ENCODE measurements at places on chromosomes 4 and X.

- no peak for DNase-seq
These were observed 239.9 kb upstream of the TEX13A start for GRCh38 chrX:105460376-105460775.

- DNase-seq = no peak
These were observed 174.4 kb upstream of the SPIN4 start for GRCh38 chrX:63525491-63525890.

DNA sequence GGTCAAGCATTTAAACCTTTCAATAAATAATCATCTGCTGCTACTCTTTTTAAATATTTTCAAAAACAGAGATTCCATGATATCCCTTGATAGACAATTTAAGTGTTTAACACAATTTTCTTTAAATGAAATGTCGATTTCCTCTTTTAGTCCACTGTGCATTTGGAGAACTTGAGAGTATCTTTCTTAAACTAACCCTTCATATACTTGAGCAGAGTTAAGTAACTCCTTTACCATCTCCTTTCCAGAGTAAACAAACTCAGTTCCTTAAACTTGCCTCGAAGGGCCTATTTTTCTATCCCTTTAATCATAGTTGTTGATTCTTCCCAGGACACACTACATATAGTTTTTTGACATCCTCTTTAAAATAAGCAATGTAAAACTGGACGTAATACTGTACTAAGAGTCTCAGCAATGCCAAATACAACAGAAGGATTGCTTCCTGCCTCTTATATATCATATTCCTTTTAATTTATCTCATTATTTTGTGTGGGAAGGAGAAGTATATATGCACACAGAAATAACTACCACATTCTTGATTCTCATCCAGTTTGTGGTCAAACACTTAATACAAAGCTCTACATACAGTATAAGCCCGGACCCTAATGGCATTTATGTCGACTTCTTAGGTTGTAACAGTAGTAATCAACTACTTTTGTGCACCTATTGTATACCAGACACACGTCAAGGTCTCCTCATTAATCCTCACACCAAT is 22.8 kb downstream of the RAB28 start:
- DNase-seq = no peak

DNA sequence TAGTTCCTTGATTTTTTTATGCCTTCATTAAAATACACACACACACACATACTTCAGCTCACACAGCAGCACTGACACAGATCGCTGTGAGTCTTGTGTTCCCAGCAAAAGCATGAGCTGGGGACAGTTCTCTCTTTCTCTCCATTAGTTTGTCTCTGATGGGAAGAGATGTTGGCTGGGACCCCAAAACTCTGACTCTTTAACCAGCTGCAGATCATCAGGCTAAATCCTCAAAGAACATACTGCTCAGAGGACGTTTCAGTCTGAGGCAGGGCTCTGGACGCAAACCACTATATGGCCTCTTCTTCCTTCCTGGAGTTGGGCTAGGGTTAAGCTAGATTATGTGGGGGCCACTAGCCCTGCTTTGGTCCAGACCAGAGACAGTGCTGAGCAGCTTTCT is 109.6 kb downstream of the NHSL2 start:
- DNase-seq = no peak

- DNase-seq = no peak
These were observed 20.3 kb downstream of the TBC1D14 start for GRCh38 chr4:6929812-6930464.

- DNase-seq = no peak
These were observed 339.1 kb downstream of the PAPSS1 start for GRCh38 chr4:107380836-107381438.

GRCh38 chr4:187942968-187943367 is 52.6 kb upstream of the ZFP42 start:
- no peak for DNase-seq

DNA sequence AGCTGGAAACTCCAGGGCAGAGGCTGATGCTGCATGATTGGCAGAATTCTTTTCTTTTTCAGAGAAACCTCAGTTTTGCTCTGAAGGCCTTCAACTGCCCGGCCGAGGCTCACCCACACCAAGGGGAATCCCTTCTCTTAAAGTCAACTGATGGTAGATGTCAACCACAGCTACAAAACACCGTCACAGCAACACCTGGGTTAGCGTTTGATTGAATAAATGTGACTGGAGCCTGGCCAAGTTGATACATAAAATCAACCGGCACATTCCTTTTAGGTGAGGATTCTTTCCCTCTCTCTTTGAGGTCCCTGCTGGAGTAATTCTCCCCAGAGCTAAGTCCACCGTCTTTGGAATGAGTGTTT is 15.2 kb upstream of the KIAA0232 start:
- no peak for DNase-seq

- DNase-seq = no peak
These were observed 133.2 kb downstream of the ENOX2 start for GRCh38 chrX:130769835-130770234.

GRCh38 chr4:141331534-141332358 is 111.1 kb downstream of the ZNF330 start:
- no peak for DNase-seq

- DNase-seq = no peak
These were observed 52.2 kb downstream of the SPARCL1 start for GRCh38 chr4:87476934-87477333.

- DNase-seq = no peak
These were observed 340.9 kb downstream of the ARHGAP10 start for GRCh38 chr4:148072789-148073188.

DNA sequence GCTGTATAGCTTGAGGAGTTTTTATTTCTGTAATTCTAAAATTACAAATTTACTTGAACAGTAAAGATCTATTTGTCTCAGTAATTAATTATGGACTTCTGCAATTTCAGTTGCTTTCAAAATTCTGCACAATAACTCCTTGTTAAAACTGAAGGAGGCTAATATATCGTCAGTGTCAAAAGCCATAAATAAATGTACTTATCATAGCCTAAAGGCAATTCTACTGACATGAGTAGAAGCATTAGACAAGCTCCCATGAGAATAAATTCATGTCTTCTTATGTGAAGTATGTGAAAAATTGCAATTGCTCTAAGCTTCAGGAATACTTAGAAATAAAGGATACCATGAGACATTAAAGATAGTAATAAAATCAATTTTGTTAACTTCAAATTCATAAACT is 381.2 kb upstream of the PCDH10 start:
- DNase-seq = no peak

- no peak for DNase-seq
These were observed 42.3 kb upstream of the PPARGC1A start for GRCh38 chr4:23932186-23932585.

GRCh38 chrX:20418379-20419150 is 151.9 kb upstream of the RPS6KA3 start:
- DNase-seq = no peak

DNA sequence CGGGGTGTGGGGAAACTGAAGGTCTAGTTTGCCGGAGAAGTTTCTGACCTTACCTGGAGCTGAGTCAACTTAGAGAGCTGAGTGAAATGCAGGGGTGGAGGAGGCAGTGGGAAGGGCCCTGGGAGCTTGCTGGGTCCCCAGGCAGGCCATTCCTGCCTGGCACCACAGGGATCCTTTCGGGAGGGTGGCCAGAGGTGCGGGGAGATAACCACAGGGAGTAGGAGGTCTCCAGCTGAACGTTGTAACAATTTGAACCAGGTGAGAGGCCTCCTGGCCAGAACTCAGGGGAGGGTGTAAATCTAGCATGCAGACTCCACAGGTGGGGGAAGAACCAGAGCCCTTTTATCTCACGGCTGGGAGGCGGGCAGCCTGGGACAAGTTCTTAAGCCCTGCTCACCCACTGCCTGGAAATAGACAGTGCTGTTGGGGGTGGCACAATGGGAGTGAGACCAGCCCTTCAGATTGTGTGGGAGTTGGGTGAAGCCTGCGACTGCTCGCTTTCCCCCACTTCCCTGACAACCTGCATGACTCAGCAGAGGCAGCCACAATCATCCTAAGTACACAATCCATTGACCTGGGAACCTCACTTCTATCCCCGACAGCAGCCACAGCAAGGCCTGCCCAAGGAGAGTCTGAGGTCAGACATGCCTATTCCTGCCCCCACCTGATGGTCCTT is 247.4 kb downstream of the ADGRA3 start:
- no peak for DNase-seq

DNA sequence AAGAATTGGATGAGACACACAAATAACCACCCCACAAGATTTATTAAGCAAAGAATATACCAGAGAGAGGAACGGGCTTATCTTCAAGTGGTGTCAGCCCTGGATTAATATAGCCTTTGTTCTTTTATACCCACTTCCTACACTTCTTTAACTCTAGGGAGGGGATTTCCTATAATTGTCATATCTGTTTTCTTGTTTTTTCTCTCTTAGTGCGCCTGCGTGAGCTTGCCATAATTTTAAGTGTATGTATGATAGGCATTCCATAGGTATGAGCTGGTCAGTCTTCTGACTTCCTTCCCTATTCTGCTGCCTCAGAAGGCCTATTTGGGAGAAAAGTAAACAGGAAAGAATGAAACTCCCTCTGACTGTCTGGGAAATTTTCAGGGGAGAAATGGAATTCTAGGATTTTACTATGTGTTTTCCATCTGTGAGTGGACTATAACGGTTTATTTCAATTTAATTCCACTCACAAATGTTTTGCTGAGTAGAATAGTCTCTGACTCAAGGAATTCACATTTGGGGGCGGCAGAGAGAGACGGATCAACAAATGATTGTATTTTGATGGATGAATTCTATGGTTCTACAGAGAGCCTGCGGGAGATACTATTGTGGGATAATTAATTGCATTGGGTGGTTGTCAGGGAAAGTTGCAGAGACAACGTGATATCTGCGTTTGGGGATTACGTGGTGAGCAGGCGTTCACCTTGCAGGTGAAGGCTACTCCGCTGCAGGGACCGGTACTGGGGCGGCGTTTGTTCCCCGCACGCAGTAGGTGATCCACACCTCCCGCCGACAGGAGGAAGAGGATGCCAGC is 626 bp upstream of the CEP135 start:
- no peak for DNase-seq

GRCh38 chr4:91111556-91111955 is 984.4 kb downstream of the CCSER1 start:
- DNase-seq = no peak

GRCh38 chrX:27186671-27187070 is 276.5 kb downstream of the PPP4R3C start:
- peak; percentile 2 for DNase-seq

GRCh38 chrX:69396916-69397315 is 107.2 kb upstream of the NALF2 start:
- DNase-seq = no peak

GRCh38 chrX:53084043-53084570 is 1.9 kb downstream of the TSPYL2 start:
- no peak for DNase-seq

GRCh38 chrX:56995271-56995994 is at the start of gene SPIN3:
Gene SPIN3 (minus strand): TSS chrX:56995541. CDS start chrX:56994947, 594 bp downstream.
- peak; percentile 93 for DNase-seq

- DNase-seq = no peak
These were observed 141.5 kb downstream of the GLRA2 start for GRCh38 chrX:14670819-14671218.

GRCh38 chr4:158624889-158625478 is 46.7 kb downstream of the C4orf46 start:
- DNase-seq = no peak

DNA sequence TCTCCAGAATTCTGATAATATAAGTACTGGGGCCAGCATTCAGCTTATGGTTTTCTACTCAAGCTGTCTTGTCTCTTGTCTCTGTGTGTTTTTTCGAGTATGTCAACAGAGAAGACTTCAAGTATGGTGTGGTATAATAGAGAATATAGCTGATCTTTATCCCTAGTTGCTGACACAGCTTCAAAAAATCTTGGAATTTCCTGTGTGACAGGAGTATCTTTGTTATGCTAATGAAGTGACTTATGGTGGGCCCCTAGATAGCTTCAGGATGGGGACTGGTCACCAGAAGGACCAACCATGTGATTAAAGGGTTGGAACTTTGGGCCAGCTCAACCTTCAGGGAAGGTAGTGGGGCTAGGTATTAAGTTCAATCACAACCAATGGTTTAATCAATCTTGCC is 2.9 kb downstream of the GPRASP3 start:
- DNase-seq = no peak

DNA sequence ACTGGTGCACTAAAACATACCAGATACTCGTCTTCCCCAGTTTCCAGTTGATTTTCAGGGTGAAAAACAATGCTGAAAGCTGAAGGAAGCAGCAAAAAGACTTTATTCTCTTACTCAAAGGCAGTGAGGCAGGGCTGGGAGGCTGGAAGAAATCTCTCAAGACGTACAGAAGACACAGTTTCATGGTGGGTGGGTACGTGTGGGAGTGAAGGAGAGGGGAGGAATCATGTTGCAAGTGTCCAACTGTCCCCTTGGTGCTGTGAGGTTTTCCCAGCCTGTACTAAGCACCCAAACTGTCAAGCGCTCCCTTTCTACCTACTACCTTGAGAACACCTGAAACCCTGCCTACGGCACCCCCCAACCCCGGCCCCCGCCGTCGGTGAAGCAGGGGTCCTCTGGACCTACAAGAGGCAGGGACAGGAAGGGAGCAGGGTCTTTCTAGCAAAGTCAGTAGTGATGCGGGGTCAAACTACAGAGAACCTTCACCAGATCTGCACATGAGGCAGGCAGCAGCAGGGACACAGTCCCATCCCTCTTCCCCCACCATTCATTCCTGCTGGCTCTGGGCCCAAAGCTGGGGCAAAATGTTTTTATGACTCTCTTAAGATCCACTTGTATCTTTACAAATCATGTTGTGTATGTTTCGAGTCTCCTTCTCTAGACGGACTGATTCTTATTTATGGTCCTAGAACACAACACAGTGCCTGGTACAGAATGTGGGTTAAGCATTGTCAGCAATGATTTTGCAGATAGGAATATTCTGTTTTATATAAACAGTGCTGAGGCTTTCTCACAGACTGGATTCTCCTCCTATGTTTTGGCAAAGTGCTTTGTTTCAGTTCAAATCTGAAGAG is 2.4 kb upstream of the SETD7 start:
- peak; percentile 2 for DNase-seq

GRCh38 chr4:181536811-181537434 is 706.3 kb upstream of the TENM3 start:
- peak; percentile 63 for DNase-seq

GRCh38 chrX:63426519-63426918 is 75.4 kb upstream of the SPIN4 start:
- DNase-seq = no peak

- DNase-seq = no peak
These were observed 2.7 kb downstream of the ELOVL6 start for GRCh38 chr4:110195561-110196205.

- DNase-seq = no peak
These were observed 12.7 kb downstream of the RASSF6 start for GRCh38 chr4:73607375-73608033.

GRCh38 chr4:98642991-98643426 is 15.4 kb downstream of the TSPAN5 start:
- no peak for DNase-seq

DNA sequence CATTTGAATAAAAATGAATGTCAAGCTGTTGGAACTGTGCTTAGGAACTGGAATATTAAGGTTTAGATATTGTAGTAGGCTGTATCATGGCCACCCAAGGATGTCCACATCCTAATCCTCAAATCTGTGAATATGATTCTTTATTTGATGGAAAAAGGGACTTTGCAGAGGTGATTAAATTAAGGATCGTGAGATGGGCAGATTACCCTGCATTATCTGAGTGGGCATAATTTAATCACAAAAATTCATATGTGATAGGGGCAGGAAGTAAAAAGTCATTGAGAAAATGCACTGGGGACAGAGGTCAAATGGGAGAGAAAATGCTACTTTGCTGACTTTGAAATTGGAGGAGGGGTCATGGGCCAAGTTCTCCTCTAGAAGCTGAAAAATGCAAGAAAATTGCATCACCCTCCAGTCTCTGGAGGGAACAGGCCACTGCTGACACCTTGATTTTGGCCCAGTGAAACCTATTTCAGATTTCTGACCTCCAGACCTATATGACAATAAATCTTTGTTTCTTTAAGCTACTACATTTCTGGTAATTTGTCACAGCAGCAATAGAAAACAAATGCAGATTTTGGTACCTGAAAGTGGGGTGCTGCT is 521.4 kb downstream of the PCDH7 start:
- DNase-seq = no peak

Data from NCI-H1092 (cell line).